ENCODE measurements at places on chromosomes 5 and 9.

- no peak for DNase-seq
These were observed 647.7 kb upstream of the ITGA1 start for GRCh38 chr5:52139888-52140615.

- DNase-seq, result no peak
These were observed 41.5 kb upstream of the STXBP1 start for GRCh38 chr9:127570533-127571111.

GRCh38 chr5:132268769-132269551, 11.5 kb downstream of the PDLIM4 start:
- no peak for DNase-seq

DNA sequence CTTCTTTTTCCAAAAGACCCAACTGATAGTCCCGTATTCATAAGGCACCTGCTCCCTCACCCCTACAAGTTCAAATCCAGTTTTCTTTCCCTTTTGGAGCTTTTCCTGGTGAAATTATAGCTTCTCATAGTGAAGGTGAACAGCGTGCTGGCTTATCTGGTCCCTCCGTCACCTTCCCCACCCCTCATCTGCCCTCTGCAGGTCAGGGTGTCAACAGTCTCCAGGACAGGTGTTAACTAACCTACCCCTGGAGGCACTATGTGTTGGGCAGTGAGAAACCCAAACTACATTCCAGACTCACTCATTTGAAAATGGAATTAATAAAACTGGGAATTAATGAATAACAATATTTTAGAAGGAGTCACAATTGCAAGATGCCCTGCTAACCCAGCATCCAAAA, 109.0 kb upstream of the TAS2R1 start:
- no peak for DNase-seq

- no peak for DNase-seq
These were observed 85.8 kb upstream of the IL6ST start for GRCh38 chr5:56080375-56081052.

GRCh38 chr9:35350827-35351549, 138.9 kb upstream of the RUSC2 start:
- DNase-seq, result no peak

DNA sequence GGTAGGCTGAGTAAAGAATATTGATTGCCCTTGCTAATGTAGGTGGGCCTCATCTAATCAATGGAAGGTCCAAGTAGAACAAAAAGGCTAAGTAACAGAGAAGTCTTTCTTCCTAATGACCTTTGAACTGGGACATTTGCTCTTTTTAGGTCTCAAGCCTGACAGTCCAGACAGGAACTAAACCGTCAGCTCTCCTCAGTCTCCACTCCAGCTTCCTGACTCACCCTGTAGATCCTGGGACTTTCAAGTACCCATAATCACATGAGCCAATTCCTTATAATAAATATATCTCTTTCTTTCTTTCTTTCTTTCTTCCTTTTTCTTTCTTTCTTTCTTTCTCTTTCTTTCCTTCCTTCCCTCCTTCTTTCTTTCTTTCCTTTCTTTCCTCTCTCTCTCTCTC, 479.5 kb upstream of the PAPPA start:
- DNase-seq, result no peak

DNA sequence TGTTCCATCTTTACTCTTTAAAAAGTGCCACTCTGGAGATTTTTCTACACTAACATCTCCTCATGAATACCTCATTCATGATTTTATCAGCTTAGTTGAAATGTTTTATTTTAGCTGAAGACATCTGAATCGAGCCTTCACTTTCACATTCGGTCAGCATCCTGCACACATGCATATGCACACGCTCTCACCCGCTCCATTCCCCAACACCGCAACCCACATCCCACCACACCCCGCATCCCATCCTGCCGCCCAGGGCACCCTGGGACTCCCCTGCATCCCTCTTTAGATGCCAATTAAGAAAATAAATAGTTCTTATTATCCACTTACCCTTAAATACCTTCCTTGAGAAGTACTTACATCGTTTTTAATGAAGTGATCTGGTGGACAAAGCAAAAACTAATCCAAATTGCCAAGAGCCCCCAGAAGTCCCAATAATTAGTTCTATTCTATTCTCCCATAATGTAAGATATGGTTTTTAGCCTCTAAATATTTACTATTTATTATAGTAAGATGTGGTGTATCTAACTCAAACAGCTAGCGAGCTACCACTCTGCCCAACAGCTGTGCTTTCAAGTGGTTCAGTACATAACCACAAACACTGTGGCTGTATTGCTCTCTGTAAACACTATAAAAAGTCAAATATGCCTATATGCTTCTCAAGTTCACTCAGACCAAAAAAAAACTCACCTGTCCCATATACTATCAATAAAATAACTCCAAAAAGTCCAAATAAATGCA, 38.2 kb downstream of the GZMK start:
- no peak for DNase-seq

- DNase-seq, result no peak
These were observed 344.5 kb downstream of the PRR16 start for GRCh38 chr5:120808606-120809005.

DNA sequence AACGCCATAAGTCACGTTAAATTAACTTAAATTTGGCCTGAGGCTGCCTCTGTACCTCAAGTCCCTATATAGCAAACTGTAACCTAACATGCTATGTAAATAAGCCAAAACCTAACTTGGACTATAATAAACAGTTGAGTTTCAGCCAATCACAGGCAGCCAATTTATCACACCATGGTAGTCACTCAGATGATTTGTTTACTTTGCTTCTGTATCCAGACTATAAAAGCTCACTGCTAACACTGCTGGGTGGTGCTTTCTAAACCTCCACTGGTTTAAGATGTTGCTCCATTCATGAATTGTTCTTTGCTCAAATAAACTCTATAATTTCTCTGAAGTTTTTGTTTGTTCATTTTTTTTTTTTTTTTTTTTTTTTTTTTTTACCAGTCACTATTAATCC, 62.8 kb downstream of the TRPM3 start:
- DNase-seq, result no peak

DNA sequence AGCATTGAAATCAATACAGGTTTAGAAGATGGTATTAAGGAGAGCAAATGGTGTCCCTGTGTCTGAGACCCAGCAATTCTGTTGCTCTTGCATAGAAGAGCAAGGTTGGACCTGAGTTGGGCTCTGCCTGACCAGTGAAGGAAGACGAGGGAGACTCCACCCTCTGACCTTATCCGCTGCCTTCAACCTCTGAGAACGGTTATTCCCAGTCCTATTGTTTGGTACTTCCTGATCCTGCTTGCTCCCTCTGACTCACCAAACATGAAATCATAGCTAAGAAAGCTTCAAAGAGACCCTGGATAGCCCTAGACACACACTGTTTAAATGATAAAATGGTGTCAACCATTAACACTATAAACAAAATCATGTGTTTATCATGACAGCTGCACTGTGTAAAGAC, 218.5 kb downstream of the PLK2 start:
- no peak for DNase-seq

DNA sequence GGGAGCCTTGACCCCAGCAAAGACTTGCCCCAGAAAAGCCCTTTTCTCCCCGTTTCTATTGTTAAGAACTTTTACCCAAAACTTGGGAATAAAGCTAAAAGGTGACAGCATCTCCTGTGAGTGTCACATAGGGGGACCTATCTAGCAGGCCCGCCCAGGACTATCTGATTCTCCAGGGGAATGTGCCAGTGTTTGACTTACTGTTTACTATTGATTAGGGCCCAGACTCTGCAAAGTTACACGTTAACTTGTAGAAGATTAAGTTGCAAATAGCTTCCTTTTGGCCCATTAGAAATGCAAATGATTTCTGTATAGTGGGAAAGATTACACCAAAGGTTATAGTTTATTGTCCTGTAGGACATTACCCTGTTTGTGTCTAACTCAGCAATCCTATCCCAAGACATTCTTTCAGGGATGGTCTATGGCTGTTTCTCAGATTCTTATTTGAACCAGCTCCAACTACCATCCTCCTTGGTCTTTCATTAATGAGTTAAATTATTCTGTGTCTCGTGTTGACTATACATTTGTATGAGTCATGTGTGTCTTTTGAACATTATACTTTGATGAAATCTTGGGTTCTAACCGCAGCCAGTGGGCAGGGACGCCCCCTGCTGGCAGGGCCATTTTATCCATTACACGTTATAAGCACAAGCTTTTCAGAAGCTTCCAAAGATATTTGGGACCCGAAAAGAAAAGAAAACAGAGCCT, 60.7 kb downstream of the HRH2 start:
- DNase-seq, result no peak

GRCh38 chr9:121313458-121314152, 45.6 kb downstream of the GSN start:
- no peak for DNase-seq

DNA sequence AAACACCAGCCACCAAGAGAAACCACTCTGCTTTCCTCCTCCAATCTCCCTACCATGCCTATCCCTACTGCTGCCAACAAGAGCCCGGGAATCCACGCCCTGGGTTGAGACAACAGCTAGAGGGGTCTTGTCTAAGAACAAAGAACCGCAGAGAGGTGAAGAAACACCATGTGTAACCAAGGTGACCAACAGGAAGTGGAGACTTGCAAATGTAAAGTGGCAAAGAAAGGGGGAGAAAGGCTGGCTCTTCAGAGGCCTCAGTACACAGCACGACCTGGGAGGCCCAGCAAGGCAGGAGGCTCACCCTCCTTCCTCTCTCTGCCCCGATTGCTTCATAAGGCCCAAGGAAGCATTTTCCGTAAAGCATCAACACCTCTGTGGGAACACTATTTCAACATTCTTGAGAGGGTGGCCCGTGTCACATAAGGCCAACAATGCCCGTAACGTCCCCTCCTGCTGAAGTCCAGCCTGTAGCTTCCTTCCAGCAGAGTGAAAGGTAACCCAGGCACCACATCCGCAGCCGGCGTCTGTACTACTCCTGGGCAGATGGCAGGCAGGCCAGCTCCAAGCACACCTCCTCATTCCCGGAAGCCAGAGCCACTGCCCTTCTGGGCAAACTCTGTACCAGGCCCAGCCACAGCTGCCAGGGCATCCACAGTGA, 18.3 kb downstream of the CCNJL start:
- no peak for DNase-seq

- no peak for DNase-seq
These were observed 30.0 kb upstream of the PPP1R2B start for GRCh38 chr5:156819967-156820581.

- no peak for DNase-seq
These were observed 145.0 kb upstream of the CDH10 start for GRCh38 chr5:24789611-24790351.

GRCh38 chr5:157059891-157060290, 975 bp upstream of the HAVCR1 start:
- no peak for DNase-seq

DNA sequence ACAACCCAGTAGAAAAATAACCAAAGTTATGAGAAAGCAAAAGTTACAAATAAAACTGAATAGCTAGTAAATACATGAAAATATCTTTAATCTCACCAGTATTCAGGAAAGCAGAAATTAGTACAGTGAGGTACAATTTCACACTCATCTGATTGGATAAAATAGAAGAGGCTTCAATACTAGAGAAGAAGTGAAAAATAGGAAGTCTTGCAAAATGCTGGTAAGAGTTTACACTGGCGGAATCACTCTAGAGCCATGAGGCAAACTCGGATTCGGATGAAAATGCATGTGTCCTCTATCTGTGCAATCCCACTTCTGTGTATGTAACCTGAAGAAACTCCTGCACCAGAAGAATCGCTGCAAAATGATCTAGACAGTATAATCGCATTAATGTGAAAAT, 128.9 kb downstream of the CCDC192 start:
- no peak for DNase-seq

Data from non-pigmented ciliary epithelial cell (primary cell).